ENCODE measurements at places on chromosomes 11 and 22.
A peak's percentile ranks its signal among the peaks of the same experiment; 100 is the strongest.

DNA sequence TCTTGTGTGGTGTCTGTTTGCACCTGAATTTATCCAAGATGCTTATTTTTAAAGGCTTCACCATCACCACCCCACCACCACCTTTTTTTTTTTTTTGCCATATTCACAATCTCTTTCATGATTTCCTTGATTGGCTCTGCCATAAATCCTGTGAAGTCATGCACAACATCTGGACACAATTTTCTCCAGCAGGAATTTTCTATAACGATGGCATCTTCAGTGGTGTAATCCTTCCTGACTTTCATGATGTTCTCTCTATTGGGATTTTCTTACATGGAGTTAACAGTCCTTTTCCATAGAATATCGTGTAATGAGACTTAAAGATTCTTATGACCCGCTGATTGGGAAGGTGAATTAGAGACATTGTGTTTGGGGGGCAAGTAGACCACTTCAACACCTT, 17.8 kb downstream of the ZFP91 start:
- DNase-seq, result no peak

DNA sequence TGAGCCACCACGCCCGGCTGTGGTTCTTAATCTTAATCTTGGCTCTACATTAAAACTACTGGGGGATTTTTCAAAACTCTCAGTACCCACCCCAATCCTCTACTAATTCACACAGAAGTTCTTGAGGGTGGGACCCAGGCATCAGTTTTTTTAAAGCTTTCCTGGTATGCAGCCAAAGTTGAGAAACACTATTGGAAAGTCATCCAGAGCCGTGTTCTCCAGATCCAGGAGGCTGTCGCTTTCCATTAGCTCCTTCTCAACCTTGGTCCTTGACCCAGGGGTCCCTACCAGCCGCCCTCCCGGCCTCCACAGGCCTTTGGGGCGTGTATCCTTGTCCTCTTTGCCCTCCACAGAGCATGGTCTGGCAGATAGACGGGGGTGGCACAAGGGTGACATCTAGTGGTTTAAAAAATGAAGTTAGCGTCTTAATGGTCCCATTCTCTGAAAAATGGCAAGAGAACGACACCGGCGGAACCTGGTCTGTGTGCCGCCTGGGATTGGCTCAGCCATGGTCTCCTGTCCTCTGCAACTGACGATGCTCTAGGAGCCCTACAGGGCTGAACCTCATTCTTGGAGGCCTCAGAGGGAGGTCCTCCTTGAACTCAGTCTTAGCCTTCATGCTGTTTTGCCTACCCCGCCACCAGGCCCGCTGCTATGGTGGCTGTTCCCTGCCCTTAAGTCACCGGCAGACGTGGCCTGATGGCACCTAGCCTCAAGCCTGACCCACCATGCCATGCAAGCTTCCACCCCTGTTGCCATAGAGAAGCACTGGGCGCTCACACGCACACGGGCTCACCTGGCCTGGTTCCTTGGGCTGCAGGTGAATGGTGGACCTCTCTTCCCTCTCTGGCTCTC, 152.0 kb upstream of the SYN3 start:
- peak; percentile 21 for DNase-seq

- no peak for DNase-seq
Observed at GRCh38 chr22:42268852-42269410, 1.5 kb downstream of the TCF20 start.

DNA sequence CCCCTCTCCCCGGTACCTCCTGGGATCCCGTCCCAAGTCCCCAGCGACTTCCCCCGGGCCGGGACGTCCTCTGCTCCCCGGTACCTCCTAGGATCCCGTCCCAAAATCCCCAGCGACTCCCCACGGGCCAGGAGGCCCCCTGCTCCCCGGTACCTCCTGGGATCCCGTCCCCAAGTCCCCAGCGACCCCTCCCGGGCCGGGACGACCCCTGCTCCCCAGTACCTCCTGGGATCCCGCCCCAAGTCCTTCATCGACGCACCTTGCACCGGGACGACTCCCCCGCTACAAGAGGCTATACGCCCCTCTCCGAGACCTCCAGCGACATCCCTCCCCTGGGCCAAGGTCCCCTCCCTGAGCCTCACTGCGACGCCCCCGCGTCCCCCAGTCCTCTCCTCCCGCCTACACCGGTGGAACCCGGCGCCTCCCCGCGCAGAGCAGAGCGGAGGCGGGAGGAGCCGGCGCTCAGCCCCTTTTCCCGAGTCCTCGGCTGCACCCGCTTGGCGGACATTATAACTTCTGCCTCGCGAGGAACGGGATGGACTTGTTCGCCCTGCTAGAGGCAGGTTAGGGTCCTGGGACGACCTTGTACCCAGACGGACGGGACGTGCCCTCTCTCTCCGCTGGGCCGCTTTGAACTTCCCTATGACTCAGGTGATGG, 912 bp downstream of the KREMEN1 start:
- peak; percentile 57 for DNase-seq

GRCh38 chr11:17076517-17077239, 789 bp downstream of the RPS13 start:
- DNase-seq, result peak; percentile 57

- DNase-seq, result no peak
Observed at GRCh38 chr22:46893281-46894020, 131.0 kb downstream of the TBC1D22A start.

DNA sequence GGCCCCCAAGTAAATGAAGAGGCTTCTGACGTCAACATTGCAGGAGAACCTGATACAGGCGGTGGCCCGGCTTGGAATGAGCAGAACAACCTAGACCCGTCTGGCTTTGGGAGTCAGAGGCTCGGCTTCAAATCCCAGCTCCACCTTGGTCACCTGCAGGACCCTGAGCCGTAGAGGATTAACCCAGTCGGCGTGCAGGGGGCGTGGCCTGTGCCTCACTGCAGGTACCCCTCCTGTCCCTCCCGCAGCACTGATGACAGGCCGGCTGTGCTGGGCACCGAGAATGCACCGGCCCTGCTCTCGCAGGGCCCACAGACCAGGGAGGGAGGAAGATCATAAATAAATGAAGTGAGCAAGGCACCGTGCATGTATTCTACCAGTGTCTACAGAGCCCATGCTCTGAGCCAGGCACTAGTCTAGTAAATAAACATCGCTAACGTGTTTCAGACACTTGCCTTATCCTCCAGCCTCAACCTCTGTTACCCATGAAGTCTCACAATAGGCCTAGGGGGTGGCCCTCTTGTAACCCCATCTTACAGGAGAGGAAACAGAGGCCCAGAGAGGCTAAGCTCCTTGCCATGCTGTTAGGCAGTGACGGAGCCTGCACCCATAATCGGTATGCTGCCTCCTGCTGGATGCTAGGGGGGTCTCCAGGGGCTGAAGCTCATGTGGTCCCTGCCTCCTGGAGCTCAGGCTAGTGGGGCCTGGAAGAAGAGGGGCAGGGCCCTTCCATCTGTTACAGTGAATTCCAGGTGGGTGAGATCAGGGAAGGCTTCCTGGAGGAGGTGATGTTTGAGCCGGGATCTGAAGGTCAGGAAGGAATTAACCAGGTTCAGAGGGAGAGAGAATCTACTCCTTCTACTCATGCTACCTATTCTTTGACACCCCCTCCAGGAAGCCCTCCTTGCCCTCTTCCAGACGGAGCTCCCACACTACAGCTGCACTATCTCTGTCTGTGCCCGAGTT, 53.4 kb downstream of the RTL6 start:
- DNase-seq, result no peak

GRCh38 chr22:47298017-47298785, 535.8 kb downstream of the TBC1D22A start:
- DNase-seq, result no peak

DNA sequence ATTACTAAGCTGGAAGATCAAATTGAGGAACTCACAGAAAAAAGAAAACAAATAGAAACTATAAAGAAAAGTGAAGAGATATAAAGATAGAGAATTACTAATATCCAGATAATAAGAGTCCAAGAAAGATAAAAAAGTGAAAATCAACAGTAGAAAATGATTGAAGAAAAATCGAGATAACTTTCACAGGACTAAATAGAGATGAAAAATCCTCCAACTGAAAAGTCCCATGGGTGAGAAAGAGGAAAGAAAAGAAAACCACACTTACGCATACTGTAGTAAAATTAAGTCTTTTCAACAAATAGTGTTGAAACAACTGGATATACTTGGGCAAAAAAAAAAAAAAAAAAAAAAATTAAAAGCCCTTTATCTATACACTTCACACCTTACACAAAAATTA, 60.0 kb downstream of the ENTHD1 start:
- DNase-seq, result no peak

DNA sequence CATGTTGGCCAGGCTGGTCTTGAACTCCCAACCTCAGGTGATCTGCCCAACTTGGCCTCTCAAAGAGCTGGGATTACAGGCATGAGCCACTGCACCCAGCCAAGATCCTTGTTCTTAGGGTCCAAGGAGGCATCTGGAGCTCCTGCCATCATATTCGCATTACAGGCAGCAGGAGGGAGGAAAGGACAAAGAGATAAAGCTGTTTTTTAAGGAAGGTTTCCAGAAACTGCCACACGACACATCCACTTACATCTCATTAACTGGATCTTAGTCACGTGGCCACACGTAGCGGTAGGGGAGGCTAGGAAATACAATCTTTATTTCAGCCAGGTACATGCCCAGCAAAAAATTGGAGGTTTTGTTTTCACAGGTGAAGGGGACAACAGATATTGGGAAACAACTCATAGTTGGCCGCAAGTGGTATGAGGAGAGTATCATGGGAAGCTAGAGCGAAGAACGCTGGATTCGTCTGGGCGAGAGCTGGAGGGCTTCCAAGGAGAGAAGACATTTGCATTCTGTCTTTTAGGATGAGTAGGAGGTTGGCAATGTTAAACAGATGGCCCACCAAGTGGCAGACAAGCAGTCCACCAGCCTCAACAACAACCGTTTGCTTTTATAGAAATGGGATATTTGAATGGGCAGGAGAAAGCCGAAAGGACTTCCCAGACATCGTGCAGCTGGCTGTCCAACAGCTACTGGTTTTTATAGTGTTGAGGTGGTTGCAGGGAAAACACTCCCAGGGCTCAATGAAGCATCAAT, 39.2 kb upstream of the DMC1 start:
- DNase-seq, result no peak

DNA sequence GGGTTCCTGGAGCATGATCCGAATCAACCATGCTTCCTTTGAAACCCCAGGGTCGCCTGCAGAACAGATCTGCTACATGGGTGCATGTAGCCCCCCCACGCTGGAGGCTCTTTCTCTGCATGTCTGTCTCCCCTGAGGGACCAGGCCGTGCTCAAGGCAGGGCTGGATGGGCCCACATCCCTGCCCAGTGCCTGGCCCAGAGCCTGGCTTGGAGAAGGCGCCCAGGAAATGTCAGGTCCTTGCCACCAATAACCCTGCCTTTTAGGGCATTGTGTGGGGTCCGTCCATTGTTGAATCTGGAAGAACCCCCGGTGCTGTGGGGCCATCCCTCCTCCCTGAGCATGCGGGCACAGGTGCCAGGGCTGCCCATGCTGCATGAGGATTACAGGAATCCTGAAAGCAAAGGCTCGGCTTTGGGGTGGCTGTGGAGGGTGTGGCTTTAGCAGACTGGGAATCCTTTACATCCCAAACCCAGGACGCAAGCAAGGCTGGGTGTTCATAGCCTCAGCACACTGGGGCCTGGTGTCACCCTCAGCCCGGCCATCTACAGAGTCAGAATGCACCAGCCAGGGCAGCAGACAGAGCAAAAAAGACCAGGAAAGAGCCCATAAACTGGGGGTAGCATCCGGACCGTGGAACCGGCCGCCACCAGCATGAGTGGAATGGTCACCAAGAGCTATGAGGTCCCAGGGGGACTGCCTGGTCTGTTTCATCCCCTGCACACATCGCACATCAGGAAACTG, 48.2 kb downstream of the RTL6 start:
- DNase-seq, result no peak

- DNase-seq, result peak; percentile 52
Observed at GRCh38 chr22:27686534-27686933, 115.0 kb downstream of the MN1 start.

- no peak for DNase-seq
Observed at GRCh38 chr22:21688341-21688705, 22.5 kb downstream of the PPIL2 start.

DNA sequence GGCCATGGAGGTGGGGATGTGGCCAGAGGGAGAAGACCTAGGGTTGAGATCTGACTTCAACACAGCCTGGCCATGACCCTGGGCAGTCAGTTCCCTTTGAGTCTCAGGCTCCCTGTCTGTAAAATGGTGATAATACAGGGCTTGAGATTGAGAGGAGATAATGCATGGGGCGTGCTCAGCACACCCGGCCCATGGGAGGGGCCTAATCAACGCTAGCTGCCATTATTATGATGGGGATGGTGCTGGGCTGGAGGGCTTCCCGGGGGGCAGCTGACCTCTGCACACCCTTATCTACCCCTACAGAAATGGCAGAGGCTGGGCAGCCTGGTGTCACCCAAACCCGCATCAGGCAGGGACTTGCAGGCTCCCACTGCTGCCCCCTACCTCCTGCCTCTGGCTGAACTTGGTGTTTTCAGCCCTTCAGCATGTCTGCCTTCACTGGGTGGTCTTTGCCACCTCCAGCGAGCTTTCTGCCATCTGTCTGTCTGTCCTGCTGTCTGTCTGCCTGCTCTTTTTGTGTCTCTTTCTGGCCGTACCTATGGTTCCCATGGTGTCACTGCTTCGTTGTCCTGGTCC, 84.5 kb downstream of the CACNA1I start:
- DNase-seq, result no peak

DNA sequence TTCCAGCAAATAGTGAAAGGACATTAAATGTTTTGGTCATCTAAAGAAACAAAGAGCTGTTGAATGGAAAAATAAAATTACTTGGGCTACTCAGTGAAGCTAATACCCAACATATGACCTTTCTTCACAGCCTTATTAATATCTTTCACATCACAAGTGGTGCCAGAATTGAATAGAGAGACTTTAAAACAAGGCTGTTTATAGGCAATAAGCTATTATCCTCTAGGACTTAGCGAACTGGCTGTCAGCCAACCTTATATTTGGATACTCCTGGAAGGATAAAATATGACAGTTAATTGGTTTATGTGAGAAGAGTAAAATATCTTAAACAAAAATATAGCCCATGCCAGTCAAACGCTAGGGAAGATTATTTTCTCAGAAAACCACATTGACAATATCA, 225.5 kb upstream of the BLID start:
- no peak for DNase-seq

DNA sequence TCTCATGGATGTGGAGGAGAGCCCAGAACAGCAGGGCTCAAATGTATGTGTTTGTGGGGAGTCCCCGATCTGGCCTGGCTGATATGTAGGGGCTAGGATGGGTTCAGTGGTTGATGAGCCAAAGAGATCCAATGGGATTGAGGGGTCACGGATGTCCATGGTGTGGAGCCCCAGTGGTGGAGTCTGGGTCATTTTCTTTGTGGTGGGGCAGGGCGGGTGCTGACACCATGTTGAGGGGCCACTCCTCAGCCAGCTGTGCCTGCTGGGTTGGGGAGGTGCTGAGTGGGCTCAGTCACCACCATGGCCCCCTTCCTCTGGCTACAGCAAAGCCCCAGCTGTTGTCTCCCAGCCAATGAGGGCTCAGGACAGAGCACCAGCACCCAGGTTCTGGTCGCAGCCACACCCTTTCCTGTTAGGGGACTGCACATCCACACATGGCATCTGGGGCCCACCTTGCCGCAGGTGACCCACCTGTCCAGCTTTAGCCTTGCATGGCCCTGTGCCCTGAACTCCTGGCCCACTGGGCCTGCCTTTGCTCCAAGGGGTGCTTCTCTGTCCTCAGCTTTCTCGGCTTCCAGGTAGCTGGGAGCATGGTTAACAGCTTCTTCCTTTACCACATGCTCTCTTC, 3.2 kb upstream of the GNAZ start:
- DNase-seq, result no peak

Data from suppressor macrophage (primary cell).